ENCODE measurements at places on chromosomes 2 and 18. TPM values are rescaled to one million over a fixed set of nuclear protein-coding genes. Genes with fewer than 3 reads are reported as not detected.

C2orf78 gene
- not detected for total RNA-seq

STPG4 gene
- 0.72 TPM for total RNA-seq

DNA sequence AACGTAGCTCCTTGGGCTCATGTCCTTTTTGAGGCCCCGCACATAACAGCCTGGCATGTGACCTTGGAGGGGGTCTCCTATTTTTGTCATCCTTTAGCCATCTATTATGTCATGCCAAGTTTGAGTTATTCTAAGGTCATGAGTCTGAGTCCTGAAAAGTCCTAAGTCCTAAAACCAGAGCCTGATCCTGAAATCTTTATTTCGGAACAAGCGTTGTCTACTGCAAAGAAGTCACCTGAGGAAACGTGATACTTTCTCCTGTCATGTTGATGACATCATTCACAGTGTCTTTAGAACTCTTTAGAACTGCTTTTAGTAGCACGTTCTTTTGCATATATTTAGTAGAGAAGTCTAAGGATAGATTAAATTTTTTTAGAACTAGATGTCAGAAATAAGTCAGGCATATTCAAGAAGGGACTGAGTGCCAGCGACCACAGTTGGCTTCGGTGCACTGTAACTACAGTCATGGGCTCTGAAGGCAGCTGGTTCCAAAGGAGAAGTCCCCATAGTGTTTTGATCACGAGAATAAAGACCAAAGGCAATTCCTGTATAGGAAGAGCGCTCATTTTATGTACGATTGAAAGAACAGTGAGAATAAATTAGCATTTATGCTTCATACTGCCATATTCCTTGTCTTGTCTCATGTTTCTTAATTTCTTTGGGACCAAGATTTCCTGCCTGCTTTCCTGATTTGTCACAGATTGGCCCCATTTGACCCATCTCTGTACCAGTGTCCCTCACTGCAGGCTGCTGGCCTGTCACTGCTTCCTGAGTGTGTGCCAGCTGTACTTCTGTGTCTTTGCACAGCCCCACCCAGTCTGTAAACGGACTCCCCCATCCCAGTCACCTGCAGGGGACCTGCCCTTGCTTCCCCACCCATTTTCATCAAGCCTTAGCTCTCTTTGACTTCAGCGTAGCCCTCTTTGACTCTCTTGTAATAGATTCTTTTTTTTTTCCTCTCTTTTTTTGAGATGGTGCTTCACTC, 75.8 kb downstream of the ASAP2 start:
- H3K27ac ChIP-seq = no peak overlapping the region
- H3K4me3 ChIP-seq = no peak overlapping the region
- DNase-seq = no peak
- no peaks in the 10 kb centered on the region for H3K36me3 ChIP-seq
- no peaks in the 10 kb centered on the region for H3K4me1 ChIP-seq
- H3K27me3 ChIP-seq = no peaks in the 10 kb centered on the region

DNA sequence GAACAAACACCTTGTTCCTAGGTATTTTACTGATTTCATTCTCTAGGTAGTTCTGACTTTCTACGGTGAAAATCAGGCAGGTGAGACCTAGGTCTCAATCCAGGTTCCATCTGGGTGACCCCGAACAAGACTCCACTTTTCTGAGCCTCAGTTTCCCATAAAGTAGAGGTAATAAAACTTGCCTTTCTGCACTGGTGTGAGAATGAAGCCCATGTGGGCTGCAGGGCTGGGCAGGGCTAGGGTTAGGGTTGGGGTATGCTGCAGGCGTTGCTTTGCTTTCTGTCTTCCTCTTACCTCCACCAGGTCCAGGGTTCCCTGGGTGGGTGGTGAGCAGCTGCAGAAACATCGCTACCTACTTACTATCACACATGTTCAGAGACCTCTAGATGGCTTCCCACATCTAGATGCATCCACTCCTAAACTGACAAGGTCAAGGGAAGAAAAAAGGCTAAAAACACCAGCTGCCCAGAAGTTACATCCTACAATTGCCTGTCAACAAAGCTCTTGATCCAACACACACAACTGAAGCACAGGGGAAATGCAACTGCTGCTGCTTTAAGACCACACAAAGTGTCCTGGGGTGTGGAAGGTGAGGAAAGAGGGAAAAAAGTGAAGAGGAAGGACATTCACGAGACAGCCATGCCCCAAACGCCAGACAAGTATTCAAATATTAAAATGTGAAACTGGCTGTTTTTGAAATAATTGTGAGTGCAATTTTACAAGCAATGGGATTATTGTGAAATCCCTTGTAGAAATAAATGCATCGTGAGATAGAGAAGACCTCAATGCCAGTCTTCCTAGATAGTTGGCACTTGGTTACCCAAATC, 23.5 kb downstream of the MBP start:
- H3K4me1 ChIP-seq = peaks cover 95% of the 10 kb centered on the region
- DNase-seq = no peak
- no peak overlapping the region for H3K4me3 ChIP-seq
- peaks cover 4% of the 10 kb centered on the region for H3K36me3 ChIP-seq

GRCh38 chr2:71557321-71557720, 104.0 kb downstream of the DYSF start:
- no peaks in the 10 kb centered on the region for H3K27me3 ChIP-seq
- no peak overlapping the region for H3K27ac ChIP-seq
- no peaks in the 10 kb centered on the region for H3K4me1 ChIP-seq
- H3K4me3 ChIP-seq = no peak overlapping the region
- H3K36me3 ChIP-seq = no peaks in the 10 kb centered on the region
- DNase-seq = no peak

DNA sequence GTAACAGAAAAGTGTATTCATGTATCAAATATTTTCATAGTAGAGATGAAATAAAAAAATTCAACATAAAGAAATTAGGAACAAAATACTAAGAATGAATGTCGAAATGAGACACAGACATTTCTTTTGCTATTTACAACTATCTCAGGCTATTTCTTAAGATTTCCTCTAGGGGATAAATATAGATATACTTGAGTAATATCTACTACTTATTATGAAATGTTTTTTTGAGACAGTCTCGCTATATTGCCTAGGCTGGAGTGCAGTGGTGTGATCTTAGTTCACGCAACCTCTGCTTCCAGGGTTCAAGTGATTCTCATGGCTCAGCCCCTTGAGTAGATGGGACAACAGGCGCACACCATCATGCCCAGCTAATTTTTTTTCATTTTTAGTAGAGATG, 326.1 kb downstream of the RNF144A start:
- H3K4me3 ChIP-seq = no peak overlapping the region
- H3K4me1 ChIP-seq = no peaks in the 10 kb centered on the region
- no peak for DNase-seq
- H3K27me3 ChIP-seq = no peaks in the 10 kb centered on the region
- no peaks in the 10 kb centered on the region for H3K36me3 ChIP-seq
- no peak overlapping the region for H3K27ac ChIP-seq

DSG2 gene
- not detected for total RNA-seq

DNA sequence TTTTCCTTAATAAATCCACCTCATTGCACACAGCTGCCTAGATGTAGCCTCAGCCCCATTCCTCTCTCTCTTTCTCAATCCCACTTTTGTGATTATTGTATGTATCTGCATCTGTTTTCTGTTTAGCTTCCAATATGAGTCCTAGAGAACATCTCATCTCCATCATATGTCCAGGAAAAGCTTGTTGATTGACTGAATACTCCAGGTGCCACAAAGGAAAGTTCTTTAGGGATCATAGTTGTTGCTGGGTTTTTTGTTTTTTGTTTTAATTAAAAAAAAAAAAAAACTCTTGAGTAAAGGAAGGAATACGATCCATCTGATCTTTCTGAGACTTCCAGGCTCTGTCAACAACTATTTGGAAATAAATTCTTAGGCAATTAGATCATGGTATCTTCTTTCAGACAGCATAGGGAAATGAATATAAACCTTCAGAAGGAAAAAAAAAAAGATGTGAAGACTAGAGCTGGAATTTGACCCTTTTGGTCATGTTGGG, 42.5 kb downstream of the KIAA2012 start:
- DNase-seq = no peak
- H3K4me1 ChIP-seq = no peaks in the 10 kb centered on the region
- no peak overlapping the region for H3K4me3 ChIP-seq
- H3K36me3 ChIP-seq = no peaks in the 10 kb centered on the region
- no peaks in the 10 kb centered on the region for H3K27me3 ChIP-seq
- H3K27ac ChIP-seq = no peak overlapping the region

ALK gene
- total RNA-seq = not detected

DNA sequence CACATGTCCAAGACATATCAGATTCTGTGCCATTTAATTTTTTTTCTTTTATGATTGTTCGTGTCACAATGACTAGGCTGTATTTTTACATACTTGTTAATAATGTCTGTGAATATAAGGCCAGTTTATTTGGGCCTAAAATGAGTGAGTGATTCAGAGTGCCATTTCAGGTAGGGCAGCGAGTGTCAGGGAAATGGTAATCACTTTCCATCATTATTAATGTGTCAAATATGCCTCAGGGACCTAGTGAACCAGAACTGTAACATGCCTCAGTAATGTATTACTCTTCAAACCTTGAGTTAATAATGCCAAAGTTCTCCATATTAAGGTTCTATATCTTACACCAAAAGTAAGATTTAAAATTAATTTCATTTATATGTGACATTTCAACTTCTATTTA, 8.6 kb downstream of the FAM171B start:
- H3K4me1 ChIP-seq = no peaks in the 10 kb centered on the region
- no peak for DNase-seq

- DNase-seq = peak; percentile 7
- H3K4me1 ChIP-seq = peaks cover 63% of the 10 kb centered on the region
- no peaks in the 10 kb centered on the region for H3K36me3 ChIP-seq
- H3K4me3 ChIP-seq = no peak overlapping the region
Measured at GRCh38 chr2:239216614-239217273, 184.1 kb downstream of the HDAC4 start.

RNF152 gene
- 0.20 TPM for total RNA-seq

DNA sequence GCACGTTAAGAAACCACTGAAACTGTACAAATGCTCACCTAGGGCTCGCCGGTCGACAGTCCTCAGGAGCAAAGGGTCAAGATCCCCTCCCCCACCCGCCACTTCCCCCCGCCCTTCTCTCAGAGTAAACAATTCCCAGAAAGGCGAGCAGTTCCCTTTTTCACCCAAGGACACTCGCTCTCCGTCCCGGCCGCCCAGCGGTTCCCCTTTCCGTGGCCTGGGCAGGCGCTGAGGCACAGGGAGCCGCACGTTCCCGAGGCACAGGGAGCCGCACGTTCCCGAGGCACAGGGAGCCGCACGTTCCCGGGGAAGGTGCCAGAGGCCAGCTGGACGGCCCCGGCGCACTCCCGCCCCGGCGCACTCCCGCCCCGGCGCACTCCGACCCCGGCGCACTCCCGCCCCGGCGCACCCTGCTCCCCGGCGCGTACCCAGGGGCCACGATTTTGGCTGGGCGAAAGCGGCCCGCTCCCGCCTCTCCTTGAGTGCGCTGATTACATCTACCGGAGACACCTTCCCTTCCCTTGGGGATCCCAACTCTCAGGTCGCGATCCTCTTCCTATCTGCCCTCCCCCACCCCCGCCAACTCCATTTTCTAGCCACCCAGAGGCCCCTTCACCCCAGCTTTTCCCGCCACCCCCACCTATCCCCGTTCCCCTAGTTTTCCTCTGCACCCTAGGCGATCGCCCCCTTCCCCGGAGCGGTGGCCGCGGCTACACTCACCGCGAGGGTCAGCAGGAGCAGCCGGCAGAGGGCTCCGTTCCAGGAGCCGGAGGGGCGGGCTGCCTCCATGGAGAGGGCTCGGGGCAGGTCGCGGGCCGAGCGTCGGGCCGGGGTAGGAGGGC, 817 bp downstream of the DSC2 start:
- no peak for DNase-seq
- H3K27me3 ChIP-seq = no peaks in the 10 kb centered on the region
- no peaks in the 10 kb centered on the region for H3K36me3 ChIP-seq
- H3K4me1 ChIP-seq = no peaks in the 10 kb centered on the region

DNA sequence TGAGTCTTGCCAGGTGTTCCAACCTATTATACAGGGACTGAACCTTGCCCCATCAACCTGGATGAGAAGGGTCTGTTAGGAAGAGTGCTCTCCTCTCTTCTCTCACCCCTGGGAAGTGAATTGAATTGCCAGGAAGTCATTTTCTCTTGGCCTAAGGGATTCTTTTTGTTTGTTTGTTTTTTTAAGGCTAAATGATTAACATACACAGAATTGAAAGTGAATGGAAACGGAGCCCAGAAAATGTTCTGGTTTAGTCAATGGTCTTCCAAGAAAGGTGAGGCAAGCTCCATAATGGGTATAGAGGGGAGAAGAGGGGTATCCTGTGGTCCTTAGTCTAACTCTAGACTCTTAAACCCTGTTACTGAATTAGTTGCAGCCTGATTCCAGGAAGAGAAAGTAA, 189.1 kb downstream of the FSHR start:
- no peak overlapping the region for H3K27ac ChIP-seq
- no peaks in the 10 kb centered on the region for H3K27me3 ChIP-seq
- DNase-seq = no peak
- H3K4me1 ChIP-seq = no peaks in the 10 kb centered on the region
- H3K4me3 ChIP-seq = no peak overlapping the region

GRCh38 chr2:58571181-58571852, 330.2 kb upstream of the FANCL start:
- H3K27me3 ChIP-seq = no peaks in the 10 kb centered on the region
- DNase-seq = no peak
- no peaks in the 10 kb centered on the region for H3K36me3 ChIP-seq
- H3K4me1 ChIP-seq = no peaks in the 10 kb centered on the region
- H3K27ac ChIP-seq = no peak overlapping the region
- no peak overlapping the region for H3K4me3 ChIP-seq

DNA sequence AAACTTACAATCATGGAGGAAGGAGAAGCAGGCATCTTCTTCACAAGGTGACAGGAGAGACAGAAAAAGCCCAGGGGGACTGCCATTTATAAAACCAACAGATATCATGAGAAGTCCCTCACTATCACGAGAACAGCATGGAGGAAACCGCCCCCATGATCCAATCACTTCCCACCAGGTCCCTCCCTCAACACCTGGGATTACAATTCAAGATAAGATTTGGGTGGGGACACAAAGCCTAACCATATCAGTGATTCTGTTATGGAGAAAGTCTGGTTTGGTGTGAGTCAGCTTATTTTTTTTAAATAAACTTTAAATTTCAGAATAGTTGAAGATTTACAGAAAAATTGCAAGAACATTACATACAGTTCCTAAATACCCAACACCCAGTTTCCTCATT, 84.7 kb upstream of the SP3 start:
- no peak overlapping the region for H3K4me3 ChIP-seq
- no peak for DNase-seq
- no peak overlapping the region for H3K27ac ChIP-seq
- H3K36me3 ChIP-seq = no peaks in the 10 kb centered on the region
- H3K4me1 ChIP-seq = no peaks in the 10 kb centered on the region
- H3K27me3 ChIP-seq = no peaks in the 10 kb centered on the region

ACADL gene
- not detected for total RNA-seq

Data from CD4-positive, alpha-beta memory T cell (primary cell).